ENCODE measurements at places on chromosomes 16 and 17. TPM values are rescaled to one million over a fixed set of nuclear protein-coding genes. Genes with fewer than 3 reads are reported as not detected.

TRIM72 gene
- 0.02 TPM for total RNA-seq

CCDC154 gene
- 0.49 TPM for total RNA-seq

ALOXE3 gene
- total RNA-seq = 8.8 TPM

PRR35 gene
- 0.13 TPM for total RNA-seq

TNFRSF13B gene
- total RNA-seq = not detected

PKD1 gene
- total RNA-seq = 56.1 TPM

KCNJ12 gene
- 1.2 TPM for total RNA-seq
